Lung (tissue), 17 donors: ENCODE measurements at places on chromosomes 12 and 14.

GRCh38 chr14:102690509-102691286 is 86.6 kb upstream of the TRAF3 start:
- no peaks in the 10 kb centered on the region for H3K36me3 ChIP-seq
- no peak overlapping the region for H3K27ac ChIP-seq
- peaks cover 15% of the 10 kb centered on the region for H3K4me1 ChIP-seq
- H3K4me3 ChIP-seq: no peak overlapping the region
- no peaks in the 10 kb centered on the region for H3K27me3 ChIP-seq

GRCh38 chr14:94364964-94365363 is 23.4 kb downstream of the SERPINA1 start:
- no peaks in the 10 kb centered on the region for H3K4me1 ChIP-seq
- no peak overlapping the region for H3K27ac ChIP-seq
- no peaks in the 10 kb centered on the region for H3K36me3 ChIP-seq

GRCh38 chr12:89231686-89232085 is 120.6 kb downstream of the DUSP6 start:
- H3K27me3 ChIP-seq: no peaks in the 10 kb centered on the region
- no peak for DNase-seq
- H3K4me3 ChIP-seq: no peak overlapping the region
- no peak overlapping the region for H3K27ac ChIP-seq
- peaks cover 2% of the 10 kb centered on the region for H3K4me1 ChIP-seq
- no peaks in the 10 kb centered on the region for H3K36me3 ChIP-seq

DNA sequence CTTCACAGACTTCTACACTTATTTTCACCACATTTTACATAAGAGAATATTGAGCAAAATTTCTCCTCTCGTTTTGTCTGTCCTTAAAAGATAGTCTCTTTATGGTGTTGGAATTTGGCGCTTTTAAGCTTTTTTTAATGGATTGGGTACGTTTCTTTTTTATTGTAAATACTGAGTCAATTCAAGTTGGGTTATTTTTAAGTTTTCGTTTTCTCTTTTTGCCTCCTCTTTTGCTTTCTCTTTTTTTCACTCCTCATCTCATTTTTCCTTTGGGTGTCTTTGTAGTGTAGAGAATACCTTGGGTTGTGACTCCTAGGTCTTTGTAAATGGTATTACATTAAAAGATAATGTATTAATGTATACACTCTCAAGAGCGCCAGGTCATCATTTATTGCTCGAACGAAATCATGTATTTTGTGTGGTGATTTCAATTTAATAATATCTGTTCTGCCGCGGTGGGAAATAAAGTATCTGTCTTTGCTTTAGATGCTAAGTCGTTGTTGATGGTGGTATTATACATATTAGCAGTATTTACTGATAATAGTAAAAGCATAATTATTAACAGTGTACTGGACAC is 845 bp downstream of the TMX1 start:
- H3K4me1 ChIP-seq: no peaks in the 10 kb centered on the region
- H3K36me3 ChIP-seq: peaks cover 5% of the 10 kb centered on the region
- peak overlapping the region; percentile 97 for H3K4me3 ChIP-seq

DNA sequence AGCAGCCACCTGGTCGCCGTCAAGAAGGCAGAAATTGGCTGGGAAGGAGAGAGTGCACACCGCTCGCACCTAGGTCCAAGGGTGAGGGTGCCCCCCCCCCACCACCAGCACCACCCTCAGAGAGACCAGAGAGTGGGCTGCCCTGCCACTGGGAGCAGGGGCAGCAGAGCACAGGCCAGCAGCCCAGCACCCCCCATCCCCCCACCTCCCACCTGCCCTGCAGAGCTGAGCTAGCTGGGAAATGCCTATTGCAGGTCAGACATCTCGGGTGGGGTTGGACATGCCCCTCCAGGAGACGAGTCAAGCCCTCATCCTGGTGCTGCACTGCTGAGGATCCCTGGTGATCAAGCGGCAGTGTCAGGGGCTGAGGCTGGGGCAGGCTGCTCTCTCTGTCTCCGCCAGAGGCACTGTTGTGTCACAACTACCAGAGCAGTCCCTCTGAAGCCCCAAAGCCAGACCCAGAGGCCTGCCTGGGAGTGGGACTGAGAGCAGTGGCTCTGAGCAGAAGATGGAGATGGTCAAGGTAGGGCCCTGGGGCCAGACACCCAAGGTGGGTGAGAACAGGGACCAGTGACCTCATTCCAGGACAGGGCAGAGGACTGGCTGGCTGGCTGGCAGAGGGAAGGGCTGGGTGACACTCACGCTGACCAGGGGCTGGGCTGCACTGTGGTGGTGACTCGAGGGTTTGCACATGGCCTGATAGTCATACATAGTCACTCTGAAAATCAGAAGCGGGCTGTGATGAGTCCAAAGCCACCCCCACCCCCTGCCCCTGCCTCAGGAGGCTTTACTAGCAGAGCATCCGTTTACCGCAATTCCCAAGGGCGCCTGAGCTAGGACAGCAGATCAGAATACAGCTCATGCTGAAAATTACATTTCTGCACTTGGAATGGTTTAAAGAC is 19.7 kb upstream of the LRTM2 start:
- H3K36me3 ChIP-seq: no peaks in the 10 kb centered on the region
- H3K27ac ChIP-seq: no peak overlapping the region
- no peaks in the 10 kb centered on the region for H3K27me3 ChIP-seq
- H3K4me1 ChIP-seq: peaks cover 2% of the 10 kb centered on the region

- no peak overlapping the region for H3K27ac ChIP-seq
- no peak overlapping the region for H3K4me3 ChIP-seq
- H3K27me3 ChIP-seq: no peaks in the 10 kb centered on the region
- peaks cover 6% of the 10 kb centered on the region for H3K4me1 ChIP-seq
- H3K36me3 ChIP-seq: no peaks in the 10 kb centered on the region
Observed at GRCh38 chr12:3684449-3685051, 68.4 kb downstream of the CRACR2A start.
